ENCODE measurements at places on chromosomes 11 and 22. TPM values are rescaled to one million over a fixed set of nuclear protein-coding genes. Genes with fewer than 3 reads are reported as not detected.

Gene LRRC56
- polyA plus RNA-seq = 5.3 TPM

Gene OR52N4
- polyA plus RNA-seq = not detected

Gene UQCR10
- polyA plus RNA-seq = 183 TPM

Gene TENM4
- 19.1 TPM for polyA plus RNA-seq

DNA sequence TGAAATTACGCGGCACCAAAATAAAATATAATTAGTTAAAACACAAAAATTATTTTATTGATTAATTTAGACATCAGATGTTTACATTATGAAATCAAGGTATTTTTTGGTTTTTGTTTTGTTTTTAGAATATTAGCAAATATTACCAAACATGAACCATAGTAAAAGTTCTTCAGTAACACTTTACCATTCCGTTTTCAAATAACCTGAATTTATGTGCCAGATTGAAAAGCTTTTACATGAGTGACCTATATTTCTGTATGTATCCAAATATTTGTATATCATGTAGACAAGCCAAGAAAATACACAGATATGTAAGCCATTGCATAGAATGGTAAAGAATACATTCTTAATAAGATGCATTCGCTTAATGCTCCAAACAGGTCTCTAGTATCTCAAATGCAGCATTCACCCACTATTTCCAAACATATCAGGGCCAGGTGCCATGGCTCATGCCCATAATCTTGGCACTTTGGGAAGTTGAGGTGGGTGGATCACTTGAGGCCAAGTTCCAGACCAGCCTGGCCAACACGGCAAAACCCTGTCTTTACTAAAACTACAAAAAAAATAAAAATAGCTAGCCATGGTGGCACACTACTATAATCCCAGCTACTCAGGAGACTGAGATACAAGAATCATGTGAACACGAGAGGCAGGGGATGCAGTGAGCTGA, 102.4 kb upstream of the SERPIND1 start:
- DNase-seq = no peak

DNA sequence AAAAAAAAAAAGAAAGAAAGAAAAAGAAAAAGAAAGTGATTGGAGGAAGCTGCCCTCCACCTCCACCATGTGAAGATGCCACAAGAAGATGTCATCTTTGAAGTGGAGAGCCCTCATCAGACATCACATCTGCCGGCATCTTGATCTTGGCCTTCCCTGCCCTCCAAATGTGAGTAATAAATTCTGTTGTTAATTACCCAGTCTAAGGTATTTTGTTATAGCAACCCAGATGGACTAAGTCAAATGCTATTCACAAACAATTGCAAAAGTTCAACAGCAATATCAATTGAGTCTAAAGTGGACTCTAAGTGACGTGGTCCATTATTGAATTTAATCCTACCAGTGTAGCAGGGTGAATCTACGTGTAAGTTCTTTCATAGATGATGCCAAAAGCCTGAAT, 55.9 kb upstream of the NUP160 start:
- DNase-seq = no peak

DNA sequence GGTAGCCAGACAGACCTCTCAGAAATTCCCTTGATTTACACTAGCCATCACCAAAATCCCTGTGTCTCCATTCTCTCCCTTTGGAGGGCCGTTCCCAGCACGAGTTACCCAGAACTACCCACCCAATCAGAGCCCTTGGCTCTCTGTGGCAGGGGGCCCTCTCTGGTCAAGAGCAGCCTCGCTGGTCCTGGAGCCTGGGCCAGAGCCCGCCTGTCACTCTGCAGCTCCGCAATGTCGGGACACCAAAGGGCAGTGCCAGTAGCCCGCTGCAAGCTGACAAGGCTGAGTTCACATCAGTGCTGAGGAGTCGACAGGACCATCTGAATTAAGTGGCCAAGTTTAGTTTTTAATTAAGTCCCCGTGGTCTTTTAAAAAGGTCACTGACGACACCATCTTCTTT, 241.6 kb downstream of the ST3GAL4 start:
- no peak for DNase-seq

DNA sequence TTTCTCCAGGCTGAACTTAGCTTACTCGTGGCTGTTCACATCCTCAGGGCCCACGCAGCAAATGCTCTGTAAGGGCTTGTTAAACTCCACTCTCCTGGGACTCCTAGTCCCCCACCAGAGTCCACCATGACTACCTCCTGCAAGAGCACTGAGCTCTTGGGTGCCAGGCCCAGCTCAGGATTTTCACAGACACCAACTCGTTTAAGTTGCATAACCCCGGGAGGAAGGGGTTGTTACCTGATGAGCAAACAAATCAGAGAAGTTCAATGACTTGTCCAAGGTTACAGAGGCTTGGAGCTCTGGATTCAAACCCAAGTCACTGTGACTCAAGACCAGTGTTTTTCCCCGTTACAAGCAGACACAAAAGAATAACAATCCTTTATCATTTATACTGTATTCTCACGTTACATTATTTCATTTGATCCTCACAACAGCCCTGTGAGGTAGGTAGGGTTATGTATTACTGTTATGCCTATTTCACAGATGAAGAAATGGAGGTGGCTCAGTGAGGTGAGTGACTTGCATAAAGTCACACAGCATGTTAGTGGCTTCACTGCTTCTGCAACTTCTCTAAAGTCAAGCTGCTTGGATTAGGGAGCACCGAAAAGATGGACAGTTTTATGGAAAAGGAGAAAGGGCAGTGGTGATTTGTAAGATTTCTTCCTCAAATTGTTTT, 17.4 kb downstream of the KCTD21 start:
- DNase-seq = no peak

DNA sequence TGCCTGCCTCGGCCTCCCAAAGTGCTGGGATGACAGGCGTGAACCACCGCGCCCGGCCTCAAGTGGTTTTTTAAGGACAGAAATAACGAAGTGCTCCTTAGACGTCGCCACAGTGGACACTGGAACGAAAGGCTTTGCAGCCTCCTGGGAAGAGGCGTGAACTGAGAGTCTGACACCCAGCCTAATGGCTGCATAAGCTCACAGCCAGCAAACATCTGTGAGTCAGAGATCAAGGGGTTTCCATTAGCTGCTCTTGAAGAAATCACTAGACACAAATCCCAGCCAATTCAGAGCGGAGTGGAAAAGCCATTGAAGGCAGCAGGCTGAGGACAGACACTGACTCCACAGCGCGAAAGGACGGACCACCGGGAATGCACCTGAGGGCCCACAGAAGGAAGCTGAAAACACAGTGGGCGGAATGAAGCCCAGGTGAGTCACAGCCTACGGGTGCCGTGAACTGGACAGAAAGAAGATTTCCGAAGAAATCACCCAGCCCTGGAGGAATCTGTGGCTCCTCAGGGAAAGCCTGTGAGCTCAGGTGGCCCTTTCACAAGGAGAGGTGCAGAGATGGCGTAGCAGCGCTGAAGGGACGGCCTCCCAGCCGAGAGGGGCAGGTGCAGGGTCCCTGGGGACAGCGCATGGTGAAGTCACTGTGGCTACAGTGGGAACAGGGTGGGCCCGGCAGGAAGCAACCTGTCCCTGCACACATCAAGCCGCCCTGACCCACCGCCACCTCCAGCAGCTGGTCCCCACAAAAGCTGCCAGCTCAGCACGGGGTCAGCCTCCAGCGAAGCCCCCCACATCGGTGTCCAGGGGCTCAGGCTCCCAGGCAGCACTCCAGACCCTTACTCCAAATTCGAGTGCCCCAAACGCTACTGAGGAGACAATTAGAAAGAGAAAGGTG, 11.6 kb downstream of the LMNTD2 start:
- no peak for DNase-seq

- DNase-seq = no peak
Measured at GRCh38 chr22:17109976-17110375, 11.2 kb downstream of the TMEM121B start.

- DNase-seq = no peak
Measured at GRCh38 chr22:49281467-49282340, 546.0 kb downstream of the BRD1 start.

- DNase-seq = no peak
Measured at GRCh38 chr11:65651589-65652510, 10.9 kb downstream of the RELA start.

DNA sequence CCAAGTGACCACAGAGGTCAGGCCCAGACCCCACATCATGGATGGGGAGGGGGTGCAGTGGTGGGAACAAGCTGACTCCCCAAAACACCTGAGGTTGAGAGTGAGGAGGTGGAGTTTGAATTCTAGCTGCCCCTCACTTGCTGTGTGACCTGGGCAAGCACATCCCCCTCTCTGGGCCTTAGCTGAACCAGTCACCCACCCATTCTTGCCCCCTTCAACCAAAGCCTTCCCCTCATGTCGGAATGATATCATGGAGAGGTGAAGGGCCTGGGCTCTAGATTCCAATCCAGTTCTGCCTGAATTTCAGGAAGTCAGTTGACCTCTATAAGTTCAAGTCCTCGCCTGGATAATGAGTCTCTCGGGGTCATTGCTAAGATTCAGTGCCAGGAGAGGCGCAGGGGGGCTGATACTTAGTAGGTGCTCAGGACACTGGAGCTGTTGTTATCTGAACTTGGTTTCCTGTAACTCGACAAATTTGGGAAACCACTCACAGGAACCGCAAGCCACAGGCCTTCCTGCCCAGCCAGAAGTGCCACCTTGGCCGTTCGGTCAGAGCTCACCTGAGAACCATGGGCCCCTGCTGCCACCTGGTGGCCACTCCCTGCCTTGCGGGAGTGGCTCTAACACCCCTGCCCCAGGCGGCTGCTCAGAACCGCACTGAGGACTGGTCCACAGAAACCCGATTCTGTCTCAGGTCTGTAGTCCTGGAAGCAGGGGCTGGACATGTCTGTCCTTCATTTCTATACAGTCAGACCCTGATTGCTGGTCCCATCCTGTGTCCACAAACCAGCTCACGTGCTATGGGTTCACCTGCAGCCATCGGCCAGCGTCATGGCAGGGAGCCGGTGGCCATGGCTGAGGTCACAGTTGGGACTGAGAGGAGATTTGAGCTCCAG, 6.9 kb downstream of the CDC42EP1 start:
- no peak for DNase-seq

- no peak for DNase-seq
Measured at GRCh38 chr22:17470880-17471500, 92.3 kb upstream of the SLC25A18 start.

DNA sequence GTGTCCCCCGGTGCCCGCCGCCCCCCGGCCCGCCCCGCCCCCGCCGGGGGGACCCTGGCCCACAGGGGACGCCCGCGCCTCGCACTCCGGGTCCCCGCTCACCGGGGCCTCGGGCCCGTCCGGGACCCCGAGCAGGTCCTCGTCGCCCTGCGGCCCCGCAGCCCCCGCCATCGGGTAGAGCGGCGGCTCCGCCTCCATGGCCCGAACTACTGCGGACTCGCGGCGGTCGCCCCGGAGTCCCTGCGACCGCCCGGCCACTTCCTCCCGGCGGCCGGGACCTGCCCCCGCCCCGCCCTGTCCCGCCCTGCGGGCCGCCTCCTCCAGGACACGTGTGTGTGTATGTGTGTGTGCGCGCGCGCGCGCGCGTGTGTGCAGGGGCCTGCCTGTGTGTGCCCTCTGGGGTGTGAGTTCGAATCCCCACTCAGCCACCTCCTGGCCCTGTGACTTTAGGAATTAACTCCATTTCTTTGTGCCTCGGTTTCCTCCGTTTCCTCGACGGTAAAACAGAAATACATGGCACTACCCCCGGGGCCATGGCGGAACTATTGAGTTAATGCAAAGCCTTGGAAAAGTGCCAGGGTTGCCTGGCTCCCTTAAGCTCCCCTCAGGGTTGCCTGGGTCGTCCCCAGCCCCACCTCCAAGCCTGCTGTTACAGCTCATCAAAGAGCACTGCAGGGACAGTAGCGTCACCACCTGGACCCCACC, at the start of gene UNC93B1:
Gene UNC93B1 (minus strand): TSS at position 252 of the 705 bp plus-strand sequence. CDS start 54 bp downstream, at position 198.
- no peak for DNase-seq

DNA sequence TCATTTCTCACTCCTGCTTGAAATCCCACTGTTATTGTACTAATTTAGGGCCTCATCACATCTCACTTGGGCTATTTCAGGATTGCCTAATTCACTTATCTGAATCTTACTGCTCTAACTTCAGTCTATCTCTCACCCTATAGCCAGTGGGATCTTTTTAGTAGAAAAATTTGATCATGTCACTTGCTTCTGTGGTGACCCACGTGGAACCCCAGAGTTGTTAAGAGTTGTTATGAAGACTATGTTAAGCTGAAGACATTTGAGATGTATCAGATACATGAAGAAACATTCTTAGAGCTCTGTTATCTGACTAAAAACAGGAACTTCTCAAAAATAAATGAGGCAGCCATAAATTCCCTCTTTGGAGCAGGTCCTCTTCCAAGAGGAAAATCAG, 1375.6 kb upstream of the TENM4 start:
- no peak for DNase-seq

DNA sequence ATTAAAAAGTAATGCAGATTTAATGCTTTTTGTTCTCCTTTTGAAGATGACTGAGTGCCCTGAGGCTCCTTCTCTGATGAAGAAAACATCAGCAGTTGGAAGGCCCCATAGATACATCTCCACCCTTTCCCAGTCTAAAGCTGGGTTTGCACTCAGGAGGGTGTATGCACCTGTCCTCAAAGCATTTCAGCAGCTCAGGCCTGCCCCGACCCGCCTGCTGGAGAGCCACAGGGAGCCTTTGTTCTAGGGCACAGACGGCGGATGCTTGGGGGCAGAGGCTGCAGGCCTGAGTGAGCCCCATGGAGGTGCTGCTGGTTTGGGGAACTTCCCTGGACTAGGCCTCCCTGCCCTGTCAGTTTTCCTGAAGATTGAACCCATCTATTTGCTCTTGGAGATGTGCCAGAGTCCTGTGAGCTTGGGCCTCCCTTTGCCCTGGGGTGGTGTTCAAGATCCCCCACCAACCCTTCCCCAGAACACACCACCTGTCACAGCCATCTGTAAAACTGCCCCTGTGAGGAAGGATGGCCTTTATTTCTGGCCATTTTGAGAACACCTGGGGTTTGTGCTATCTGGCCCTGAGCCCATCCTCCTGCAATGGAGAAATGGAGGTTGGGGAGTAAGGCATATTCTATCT, 160.0 kb downstream of the NAV2 start:
- no peak for DNase-seq

DNA sequence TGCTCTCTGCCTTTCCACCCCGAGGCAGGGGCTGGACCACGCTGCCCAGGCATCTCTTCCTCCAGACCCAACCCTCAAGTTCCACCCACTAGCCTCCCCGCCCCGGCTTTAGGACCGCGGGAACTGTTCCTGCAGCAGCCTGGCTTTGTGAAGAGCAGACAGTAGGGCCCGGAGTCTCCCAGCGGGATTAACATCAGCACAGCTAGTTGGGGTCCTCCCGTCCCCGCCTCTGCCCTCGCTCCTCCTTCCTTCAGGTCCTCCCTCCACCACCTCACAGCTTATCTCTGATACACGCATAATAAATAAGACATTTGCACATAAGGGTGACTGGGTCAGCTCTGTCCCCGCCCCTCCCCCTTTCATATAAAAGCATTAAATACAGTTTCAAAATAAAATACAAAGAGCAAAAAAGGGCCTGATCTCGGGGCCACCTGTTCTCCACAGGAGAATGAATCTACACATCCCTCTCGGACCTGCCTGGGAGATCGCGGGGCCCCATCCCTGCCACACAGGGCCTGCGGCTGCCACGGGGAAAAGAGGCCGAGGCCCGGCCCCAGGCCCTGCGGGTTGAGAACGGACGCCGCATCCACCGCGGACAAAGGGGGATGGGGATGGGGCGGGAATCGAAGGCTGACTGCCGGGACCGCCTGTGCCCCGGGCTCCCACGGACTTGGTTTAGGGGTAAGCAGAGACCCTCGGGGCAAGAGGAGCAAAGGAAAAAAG, 6.5 kb downstream of the ZFTA start:
- no peak for DNase-seq
